ENCODE measurements at places on chromosomes 13 and 19.

DNA sequence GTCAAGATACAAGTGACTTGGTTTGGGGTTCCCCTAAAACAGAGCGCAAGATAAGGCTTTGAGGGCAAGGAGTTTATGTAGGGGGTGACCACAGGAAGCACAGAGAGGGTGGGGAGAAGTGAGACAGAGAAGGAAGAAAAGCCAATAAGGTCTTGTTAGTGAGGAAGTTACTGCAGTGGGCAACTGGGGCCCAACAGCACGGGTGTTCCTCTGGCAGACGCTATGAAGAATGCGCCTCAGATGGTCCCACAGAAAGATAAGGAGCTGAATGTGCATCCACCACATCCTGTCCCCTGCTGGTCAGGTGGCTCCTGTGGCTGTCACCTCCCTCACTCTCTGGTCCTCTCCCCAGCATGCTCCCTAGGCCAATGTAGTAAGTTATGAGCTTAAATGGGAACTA is 333.5 kb downstream of the TSHZ3 start:
- no peaks in the 10 kb centered on the region for H3K27me3 ChIP-seq
- no peak for DNase-seq
- no peaks in the 10 kb centered on the region for H3K4me1 ChIP-seq

- no peak overlapping the region for H3K4me3 ChIP-seq
- H3K36me3 ChIP-seq: no peaks in the 10 kb centered on the region
- DNase-seq: no peak
Observed at GRCh38 chr19:47013041-47013517, 6.6 kb upstream of the NPAS1 start.

DNA sequence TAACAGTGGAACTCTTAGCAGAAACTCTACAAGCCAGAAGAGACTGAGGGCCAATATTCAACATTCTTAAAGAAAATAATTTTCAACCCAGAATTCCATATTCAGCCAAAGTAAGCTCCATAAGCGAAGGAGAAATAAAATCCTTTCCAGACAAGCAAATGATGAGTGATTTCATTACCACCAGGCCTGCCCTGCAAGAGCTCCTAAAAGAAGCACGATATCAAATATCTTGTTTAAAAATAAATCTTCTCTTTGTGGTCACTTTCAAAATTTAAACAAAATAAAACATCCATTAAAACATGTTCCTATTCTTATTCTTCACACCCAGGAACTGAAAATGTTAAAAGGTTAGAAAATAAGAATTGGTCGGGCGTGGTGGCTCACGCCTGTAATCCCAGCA is 13.7 kb downstream of the MICU2 start:
- H3K36me3 ChIP-seq: no peaks in the 10 kb centered on the region
- no peaks in the 10 kb centered on the region for H3K27me3 ChIP-seq
- no peak overlapping the region for H3K4me3 ChIP-seq
- no peak overlapping the region for H3K27ac ChIP-seq

- no peak overlapping the region for H3K27ac ChIP-seq
- H3K27me3 ChIP-seq: no peaks in the 10 kb centered on the region
- no peak for DNase-seq
- no peak overlapping the region for H3K4me3 ChIP-seq
- H3K36me3 ChIP-seq: peaks cover 4% of the 10 kb centered on the region
Observed at GRCh38 chr19:10876459-10877240, 5.3 kb downstream of the CARM1 start.

DNA sequence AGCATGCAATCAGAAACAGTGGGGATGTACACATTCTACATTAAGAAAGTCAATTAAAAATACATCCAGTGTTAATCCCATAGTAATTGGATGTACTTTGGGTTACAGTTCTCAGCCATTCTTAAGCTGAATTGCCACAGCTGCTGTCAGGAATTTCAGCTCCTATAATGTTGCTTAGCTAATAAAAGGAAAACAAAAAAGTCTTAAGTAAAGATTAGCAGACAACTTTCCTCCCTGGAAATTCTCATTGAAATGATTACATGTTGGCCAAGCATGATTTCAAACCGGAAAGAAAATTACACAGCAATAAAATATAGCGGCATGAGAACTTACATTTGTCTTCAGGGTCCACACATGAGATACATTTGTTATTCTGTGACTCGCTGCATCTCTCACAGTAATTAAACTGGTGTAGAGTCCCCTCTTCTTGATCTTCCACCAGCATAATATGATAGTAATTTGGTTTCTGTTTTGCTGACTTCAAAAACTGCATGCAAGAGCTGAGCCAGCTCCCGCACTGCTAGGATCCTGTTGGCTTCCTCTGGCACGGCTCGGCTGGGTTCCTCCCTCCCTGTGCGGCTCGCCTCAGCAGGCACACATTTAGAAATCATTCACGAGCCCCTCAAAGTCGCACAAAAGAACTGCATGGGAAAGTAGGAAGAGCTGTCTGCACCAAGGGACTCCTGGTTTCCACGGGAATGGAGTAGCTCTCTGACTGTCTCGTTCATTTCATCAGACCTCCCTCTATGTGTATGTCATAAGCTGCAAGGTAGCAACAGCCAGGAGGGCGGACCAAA is at the start of gene HTR2A:
Gene HTR2A, minus strand, starts transcription at position 713 of the 797 bp plus-strand sequence. CDS start 1,147 bp downstream, outside the sequence.
- no peak within 1 kb of the TSS for H3K27ac ChIP-seq
- peak within 1 kb of the TSS; percentile 5 for H3K4me3 ChIP-seq
- no peaks in the 10 kb centered on the region for H3K27me3 ChIP-seq
- H3K36me3 ChIP-seq: no peaks in the 10 kb centered on the region
- no peaks in the 10 kb centered on the region for H3K4me1 ChIP-seq
- no peak for DNase-seq

GRCh38 chr13:110261166-110262081 is 45.5 kb downstream of the COL4A1 start:
- H3K27ac ChIP-seq: peak overlapping the region; percentile 76
- no peaks in the 10 kb centered on the region for H3K36me3 ChIP-seq
- H3K4me1 ChIP-seq: peaks cover 36% of the 10 kb centered on the region
- H3K27me3 ChIP-seq: no peaks in the 10 kb centered on the region
- no peak for DNase-seq

DNA sequence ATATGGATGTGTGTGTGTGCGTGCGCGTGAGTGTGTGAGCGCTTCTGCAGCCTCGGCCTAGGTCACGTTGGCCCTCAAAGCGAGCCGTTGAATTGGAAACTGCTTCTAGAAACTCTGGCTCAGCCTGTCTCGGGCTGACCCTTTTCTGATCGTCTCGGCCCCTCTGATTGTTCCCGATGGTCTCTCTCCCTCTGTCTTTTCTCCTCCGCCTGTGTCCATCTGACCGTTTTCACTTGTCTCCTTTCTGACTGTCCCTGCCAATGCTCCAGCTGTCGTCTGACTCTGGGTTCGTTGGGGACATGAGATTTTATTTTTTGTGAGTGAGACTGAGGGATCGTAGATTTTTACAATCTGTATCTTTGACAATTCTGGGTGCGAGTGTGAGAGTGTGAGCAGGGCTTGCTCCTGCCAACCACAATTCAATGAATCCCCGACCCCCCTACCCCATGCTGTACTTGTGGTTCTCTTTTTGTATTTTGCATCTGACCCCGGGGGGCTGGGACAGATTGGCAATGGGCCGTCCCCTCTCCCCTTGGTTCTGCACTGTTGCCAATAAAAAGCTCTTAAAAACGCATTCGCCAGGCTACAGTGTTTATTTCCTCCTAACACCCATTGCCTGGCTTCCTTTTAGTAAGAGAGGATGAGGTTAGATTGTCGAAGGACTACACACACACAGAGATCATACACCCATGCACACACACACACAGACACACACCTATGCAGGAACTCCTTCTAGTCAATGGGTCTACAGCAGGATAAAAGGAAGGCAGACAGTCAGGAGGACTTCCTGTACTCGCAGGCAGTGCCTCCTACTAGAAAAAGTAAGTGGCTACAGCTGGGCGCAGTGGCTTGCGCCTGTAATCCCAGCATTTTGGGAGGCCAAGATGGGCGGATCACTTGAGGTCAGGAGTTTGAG is 7.1 kb downstream of the FOSB start:
- H3K4me3 ChIP-seq: no peak overlapping the region
- H3K27ac ChIP-seq: no peak overlapping the region
- no peaks in the 10 kb centered on the region for H3K36me3 ChIP-seq

GRCh38 chr13:52899206-52899605 is 50.8 kb upstream of the PCDH8 start:
- no peaks in the 10 kb centered on the region for H3K36me3 ChIP-seq
- no peaks in the 10 kb centered on the region for H3K4me1 ChIP-seq
- no peak overlapping the region for H3K27ac ChIP-seq
- no peak for DNase-seq
- H3K4me3 ChIP-seq: no peak overlapping the region

DNA sequence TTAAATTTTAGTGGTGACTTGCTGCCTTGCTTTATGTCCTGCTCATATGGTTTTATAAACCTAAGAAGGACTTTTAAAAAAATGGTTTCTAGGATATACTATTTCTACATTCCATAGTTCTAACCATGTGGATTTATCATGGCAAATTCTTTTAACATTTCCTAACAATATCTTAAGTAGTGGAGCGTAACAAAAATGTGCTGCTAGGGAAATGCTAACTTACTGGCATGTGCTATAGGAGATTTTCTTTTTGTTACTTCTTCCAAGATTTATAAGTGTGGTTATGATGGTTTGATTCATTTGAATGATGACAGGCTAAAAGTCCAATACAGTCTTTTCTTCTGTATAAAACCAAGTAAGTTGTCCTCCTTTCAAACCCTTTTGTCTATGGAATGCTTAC is 713.7 kb downstream of the SLITRK1 start:
- no peaks in the 10 kb centered on the region for H3K36me3 ChIP-seq
- no peaks in the 10 kb centered on the region for H3K4me1 ChIP-seq
- H3K27me3 ChIP-seq: no peaks in the 10 kb centered on the region
- no peak overlapping the region for H3K4me3 ChIP-seq
- no peak for DNase-seq

GRCh38 chr13:29619995-29620394 is 24.5 kb upstream of the SLC7A1 start:
- no peaks in the 10 kb centered on the region for H3K4me1 ChIP-seq
- H3K36me3 ChIP-seq: no peaks in the 10 kb centered on the region
- no peak overlapping the region for H3K27ac ChIP-seq
- no peak for DNase-seq
- H3K4me3 ChIP-seq: no peak overlapping the region
- H3K27me3 ChIP-seq: no peaks in the 10 kb centered on the region

GRCh38 chr13:112207129-112207528 is 140.2 kb downstream of the SOX1 start:
- no peak for DNase-seq
- H3K27me3 ChIP-seq: peaks cover 39% of the 10 kb centered on the region
- no peak overlapping the region for H3K4me3 ChIP-seq
- no peaks in the 10 kb centered on the region for H3K4me1 ChIP-seq

DNA sequence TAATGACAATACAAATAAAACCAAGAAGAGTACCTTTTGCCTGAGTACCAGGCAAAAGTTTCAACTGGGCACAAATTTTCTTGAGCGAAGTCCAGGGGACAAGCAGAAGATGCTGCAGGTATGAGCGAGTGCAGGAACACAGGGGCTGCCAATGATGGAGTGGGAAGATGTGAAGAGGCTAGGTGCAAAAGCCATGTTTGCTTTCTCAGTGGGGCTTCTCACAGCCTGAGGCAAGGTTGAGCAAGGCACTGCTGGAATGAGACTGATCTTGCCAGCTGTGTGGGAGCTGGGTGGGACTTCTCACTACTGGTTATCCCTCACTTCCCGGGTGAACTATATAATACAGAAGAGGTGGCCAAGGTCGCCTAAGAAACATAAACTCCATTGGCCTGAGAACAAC is 1200.7 kb downstream of the SLITRK1 start:
- no peaks in the 10 kb centered on the region for H3K36me3 ChIP-seq
- no peak for DNase-seq
- H3K4me3 ChIP-seq: no peak overlapping the region
- H3K27me3 ChIP-seq: no peaks in the 10 kb centered on the region
- H3K27ac ChIP-seq: no peak overlapping the region

DNA sequence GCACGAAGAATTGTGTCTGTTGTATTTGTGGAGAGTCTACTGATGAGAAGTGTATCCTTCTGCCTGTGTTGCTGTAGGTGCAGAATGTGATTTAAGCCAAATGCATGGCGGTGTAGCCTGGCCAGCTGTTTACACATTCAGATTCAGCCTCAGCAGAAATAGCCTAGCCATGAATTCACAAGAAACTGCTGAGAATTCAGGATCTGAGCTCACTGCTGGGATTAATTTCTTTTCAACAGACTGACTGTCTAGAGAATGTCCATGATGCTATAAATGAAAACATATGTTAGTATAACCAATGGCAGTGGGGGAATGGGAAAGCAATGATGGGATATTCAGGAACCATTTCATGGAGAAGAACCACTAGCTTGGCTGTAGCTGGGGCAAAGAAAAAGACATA is 77.4 kb upstream of the RNF113B start:
- H3K4me1 ChIP-seq: peaks cover 27% of the 10 kb centered on the region
- H3K4me3 ChIP-seq: no peak overlapping the region
- DNase-seq: no peak
- no peaks in the 10 kb centered on the region for H3K36me3 ChIP-seq
- H3K27ac ChIP-seq: peak overlapping the region; percentile 91

DNA sequence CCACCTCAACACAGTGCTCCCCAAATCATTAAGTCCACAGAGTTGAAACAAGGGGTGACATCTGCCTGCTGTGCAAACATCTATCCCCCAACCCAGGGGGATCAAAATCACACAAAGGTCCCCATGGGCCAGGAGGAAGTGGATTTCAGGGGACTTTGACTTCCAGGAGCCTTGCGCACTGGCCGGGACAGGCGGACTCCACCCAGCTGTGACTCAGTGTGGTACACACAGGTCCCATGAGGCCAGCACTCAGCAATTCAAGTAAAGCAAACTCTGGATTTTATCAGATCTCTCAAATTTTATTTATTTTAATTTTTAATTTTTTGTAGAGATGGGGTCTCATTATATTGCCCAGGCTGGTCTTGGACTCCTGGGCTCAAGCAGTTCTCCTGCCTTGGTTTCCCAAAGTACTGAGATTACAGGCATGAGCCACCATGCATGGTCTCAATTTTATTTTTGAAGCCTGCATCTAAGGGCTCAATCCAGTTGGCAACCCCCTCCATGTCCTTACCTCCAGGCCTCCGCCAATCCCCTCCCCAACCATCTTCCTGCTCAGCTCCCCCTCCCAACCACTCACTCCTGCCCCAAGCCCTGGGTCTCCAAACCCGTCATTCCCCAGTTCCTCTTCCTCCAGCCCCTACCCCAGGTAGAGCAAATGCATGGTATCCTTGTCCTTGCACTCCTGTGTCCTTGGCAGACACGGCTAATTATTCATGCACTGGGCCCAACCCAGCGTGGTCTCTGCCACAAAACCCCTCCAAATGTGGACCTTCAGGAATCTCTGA is 18.2 kb downstream of the ARHGAP33 start:
- H3K27ac ChIP-seq: no peak overlapping the region
- no peaks in the 10 kb centered on the region for H3K4me1 ChIP-seq
- DNase-seq: no peak
- no peaks in the 10 kb centered on the region for H3K36me3 ChIP-seq
- no peak overlapping the region for H3K4me3 ChIP-seq
- H3K27me3 ChIP-seq: no peaks in the 10 kb centered on the region

DNA sequence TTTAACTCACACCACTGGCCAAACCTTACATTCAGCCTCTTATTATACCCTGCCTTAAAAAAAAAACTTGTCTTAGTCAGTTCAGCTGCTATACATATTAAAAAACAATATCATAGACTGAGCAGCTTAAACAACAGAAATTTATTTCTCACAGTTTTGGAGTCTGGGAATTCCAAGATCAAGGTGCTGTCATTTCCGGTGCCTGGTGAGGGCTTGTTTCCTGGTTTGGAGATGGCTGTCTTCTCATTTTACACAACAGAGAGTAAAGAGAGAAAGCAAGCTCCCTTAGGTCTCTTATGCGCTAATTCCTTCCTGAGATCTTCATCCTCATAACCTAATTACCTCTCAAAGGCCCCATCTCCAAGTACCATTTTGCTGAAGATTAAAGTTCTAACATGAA is 769.2 kb downstream of the DIAPH3 start:
- H3K4me1 ChIP-seq: no peaks in the 10 kb centered on the region
- no peaks in the 10 kb centered on the region for H3K27me3 ChIP-seq
- no peak overlapping the region for H3K4me3 ChIP-seq
- H3K36me3 ChIP-seq: no peaks in the 10 kb centered on the region

Data from RWPE2 (cell line).